Hematopoietic multipotent progenitor cell (in vitro differentiated cells): ENCODE measurements at places on chromosomes 7 and 10.

- no peak for DNase-seq
These were observed 93.5 kb downstream of the VWC2 start for GRCh38 chr7:49866910-49867309.

- DNase-seq = no peak
These were observed 30.5 kb upstream of the DDX50 start for GRCh38 chr10:68870545-68871104.

DNA sequence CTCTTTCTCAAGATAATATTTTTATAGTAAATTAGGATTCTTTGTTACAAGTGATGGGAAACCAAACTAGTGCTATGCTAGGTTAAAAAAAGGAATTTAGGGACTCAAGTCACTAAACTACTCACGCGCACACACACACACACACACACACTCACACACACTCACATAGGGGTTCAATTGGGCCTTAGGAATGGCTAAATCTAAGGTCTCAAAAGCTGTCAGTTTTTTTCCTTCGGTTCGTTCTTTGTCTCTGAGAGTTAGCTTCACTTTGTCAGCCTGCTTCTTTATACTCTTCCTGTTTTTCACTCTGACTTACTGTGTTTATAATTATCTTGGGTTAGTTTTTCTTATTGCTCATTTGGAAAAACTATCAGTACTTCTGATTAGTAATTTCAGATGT, 138.9 kb downstream of the ADK start:
- no peak for DNase-seq

- DNase-seq = no peak
These were observed 488.8 kb upstream of the ZMIZ1 start for GRCh38 chr10:78579995-78580394.

- no peak for DNase-seq
These were observed 62.2 kb upstream of the RNF148 start for GRCh38 chr7:122764902-122765301.

GRCh38 chr7:1137517-1138167, 22.4 kb downstream of the ZFAND2A start:
- no peak for DNase-seq

DNA sequence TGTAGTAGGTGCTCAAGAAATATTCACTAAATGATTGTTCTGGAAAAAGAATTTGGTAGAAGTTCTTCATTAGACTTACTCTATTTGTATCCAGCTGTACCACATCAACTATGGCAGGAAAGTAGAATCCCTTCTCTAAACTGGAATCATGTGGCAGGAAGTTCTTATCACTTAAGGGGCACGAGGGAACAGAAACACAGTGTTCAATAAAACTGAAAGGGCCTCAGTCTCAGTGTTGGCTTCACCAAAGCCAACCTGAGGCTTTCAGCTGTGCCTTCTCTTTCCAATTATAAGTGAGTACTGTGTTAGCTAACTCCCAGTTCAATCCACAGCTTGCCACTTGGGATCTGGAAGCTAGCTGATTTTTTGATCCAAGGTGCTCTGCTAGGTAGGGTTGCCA, 257.6 kb upstream of the LRGUK start:
- no peak for DNase-seq

- peak; percentile 9 for DNase-seq
These were observed 29.5 kb downstream of the CTNNA3 start for GRCh38 chr10:67666416-67667034.

DNA sequence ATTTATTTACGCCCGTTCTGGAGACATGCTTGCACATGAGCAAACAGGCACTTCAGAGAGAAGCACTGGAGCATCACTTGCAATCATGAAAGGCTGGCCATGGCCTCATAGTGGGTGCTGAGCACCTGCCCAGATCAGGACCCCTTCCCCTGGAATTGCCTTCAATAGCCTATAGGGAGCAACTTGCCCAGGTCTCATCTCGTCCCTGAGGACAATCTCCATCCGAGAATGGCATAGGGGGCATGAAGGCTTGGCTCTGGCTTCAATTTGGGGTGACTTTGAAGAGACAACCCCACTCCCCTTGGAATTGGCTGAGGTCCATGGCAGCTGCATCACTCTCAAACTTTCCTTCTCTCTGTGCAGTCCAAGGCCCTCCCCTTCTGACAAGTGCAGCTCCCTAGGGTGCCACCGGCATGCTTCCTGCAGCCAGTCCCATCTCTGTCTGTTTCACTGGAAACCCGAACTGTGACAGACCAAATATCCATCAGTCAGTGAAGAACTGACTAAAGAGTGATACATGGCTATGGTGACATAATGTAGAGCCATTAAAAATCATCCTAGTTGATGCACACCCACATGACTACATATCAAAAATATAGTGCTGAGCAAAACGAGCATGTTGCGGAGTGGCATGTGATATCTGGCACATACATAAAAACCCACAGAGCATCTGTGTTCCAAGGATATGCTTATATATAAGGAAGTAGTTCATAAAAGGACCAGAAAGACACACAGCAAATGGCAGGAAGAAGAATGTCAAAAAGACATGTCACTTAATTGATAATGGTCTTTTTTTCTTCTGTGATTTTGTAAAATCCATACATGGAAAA, 12.4 kb downstream of the GDF2 start:
- DNase-seq = no peak

DNA sequence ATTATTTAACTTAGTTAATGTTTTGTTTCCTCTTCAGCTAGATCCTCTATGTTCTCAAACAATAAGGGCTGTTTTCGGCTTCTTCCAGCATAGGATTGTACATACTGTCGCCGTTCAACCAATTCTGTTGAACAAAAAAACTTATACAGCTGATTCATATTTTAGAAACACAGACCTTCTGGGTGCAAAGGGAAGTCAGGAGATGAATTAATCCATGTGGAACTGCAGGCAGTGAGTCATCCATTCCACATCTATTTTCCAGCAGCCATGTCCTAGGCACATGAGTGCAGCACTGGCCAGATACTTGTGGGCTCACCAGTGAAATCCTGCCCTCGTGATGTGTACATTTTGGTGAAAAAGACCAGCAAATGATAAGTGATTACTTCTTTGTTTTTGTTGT, 163.2 kb downstream of the JAZF1 start:
- DNase-seq = no peak

DNA sequence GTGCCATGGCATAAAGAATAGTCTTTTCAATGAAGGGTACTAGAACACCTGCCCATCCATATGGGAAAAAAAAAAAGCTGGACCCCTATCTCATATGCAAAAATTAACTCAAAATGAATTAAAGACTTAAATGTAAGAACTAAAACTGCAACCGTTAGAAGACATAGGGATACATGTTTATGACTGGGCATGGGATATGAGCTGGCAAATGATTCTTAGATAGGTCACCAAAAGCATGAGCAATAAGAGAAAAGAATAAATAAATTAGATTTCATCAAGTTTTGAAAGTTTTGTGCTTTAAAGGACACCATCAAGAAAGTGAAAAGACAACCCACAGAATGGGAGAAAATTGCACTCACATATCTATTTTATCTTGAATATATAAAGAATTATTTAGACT, 222.0 kb downstream of the ADK start:
- DNase-seq = no peak

GRCh38 chr10:111146025-111146640, 69.3 kb downstream of the ADRA2A start:
- DNase-seq = peak; percentile 55

- no peak for DNase-seq
These were observed 101.9 kb downstream of the COL28A1 start for GRCh38 chr7:7433811-7434210.

DNA sequence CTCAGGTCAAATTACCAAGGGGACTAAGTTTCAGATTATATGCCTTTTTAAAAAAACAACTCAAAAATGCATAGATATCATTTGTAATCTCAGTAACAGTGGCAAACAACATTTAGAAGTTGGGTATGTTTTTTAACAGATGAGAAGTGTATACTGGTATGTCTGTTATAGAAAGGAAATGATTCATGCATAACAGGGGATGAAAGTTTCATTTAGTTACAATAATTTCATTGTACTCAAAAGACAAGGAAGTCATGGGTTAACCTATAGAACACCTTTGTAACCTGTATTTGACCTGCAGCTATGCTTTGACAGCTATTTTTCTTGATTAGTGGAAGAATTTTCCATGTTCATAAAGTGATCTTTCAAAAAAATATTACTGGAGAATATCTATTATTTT, 35.4 kb upstream of the FAM133B start:
- no peak for DNase-seq

DNA sequence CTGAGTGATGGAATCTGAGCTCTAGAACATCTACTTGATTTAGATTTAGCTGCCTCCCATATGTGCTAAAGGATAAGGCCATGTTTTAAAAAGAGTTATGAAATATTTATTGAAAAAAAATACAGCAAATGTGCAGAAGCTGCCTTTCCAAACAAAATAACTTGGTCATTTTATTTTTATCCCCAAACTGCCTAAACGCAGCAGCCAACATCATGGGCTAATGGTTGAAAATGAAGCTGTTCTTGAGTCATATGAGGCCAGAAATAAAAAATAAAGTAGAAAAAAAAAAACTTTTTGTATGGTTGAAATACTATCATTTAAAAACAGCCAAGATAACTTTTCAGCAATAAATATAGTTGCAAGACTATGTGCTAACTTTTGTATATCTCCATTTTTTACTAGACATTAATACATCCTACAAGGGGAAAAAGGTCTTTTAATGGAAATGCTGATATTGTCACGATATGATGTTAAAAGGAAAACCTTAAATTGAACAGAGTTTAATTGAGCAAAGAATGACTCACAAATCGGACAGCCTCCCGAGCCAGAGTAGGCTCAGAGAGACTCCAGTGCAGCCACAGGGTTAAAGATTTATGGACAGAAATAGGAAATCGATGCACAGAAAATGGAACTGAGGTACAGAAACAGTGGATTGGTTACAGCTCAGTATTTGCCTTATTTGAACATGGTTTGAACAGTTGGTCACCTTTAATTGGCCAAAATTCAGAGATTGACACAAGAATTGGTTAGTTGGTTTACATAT, 305.8 kb downstream of the MDFIC start:
- no peak for DNase-seq

GRCh38 chr7:22771872-22772228, 44.9 kb downstream of the IL6 start:
- DNase-seq = no peak

GRCh38 chr10:5551531-5552375, 27.0 kb downstream of the CALML3 start:
- no peak for DNase-seq

- peak; percentile 52 for DNase-seq
These were observed 146.8 kb downstream of the SPAG6 start for GRCh38 chr10:22491931-22492615.

DNA sequence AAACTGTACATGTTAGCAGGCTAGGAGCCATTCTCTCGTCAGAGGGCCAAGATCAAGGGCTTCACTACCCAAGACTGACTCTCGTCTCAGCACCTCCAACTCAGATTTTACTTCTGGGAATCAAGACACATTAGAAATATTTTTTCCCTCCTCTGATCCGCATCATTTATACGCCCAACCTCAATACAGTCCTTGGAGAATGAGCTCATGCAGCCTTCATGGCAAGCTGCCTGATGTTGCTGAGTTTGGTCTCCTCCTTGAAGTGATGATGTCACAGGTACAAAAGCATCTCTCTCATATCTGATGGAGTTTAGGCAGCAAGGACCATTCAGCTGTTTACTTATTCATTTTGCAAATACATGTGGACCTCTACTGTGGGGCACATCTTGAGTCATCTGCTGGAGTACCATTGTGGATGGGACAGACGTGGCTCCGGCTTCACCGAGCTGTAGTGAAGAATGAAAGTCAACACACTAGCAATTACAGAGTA, 114.0 kb downstream of the BMPER start:
- no peak for DNase-seq

GRCh38 chr10:127776816-127777215, 39.8 kb downstream of the FOXI2 start:
- DNase-seq = no peak

DNA sequence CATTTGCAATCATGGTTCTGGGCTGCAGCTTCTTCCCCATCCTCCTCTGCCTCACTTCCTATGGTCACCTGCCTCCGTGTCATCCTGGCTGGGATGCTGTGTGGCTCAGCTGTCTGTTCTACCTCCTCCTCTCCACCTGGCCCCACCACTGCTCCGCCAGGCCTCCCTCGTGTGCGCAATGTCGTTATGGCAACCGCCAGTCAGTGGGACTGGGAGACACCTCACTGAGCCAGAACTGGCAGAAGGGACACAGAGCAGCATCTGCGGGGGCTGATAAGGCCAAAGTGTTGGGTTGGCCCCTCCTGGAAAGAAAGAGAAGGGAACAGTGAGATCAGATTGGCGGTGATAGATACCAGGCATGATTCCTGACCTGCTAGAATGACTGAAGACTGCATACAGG, 527.5 kb downstream of the INHBA start:
- DNase-seq = no peak

GRCh38 chr7:133618970-133619369, 366.1 kb downstream of the EXOC4 start:
- DNase-seq = no peak

DNA sequence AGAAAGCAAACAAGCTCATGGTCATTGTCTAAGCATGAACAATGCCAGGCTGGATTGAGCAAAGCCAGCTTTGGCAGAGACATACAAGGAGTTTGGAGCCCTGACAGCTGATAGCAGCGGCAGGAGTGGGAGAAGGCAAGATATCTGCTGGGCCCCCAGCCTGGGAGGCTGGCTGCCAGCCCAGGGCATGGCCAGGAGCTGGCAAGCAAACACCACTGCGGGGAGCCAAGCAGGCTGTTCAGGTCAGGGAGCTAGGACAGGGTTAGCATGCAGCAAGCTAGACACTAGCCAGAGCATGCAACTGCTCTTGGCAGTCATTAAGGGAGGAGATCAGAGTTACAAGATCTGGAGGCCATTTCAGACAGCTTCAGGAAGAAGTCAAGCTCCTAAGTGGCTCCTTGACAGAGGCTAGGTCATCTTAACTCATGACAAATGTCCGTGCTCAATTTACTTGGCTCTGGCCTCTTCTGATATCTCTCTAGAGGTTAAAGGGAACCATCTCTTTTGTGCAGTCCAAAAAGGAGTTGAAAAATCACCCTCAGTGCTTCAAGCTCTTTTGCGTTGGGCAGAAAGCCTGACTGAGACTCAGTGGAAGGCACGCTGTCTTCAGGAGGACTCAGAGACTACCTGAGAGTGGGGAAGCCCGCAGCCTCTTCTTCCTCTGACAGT, 436.8 kb upstream of the C7orf33 start:
- no peak for DNase-seq
